AG04450 (cell line): ENCODE measurements at places on chromosomes 2 and 18.

- no peak for DNase-seq
Measured at GRCh38 chr18:48949606-48950535, 894 bp downstream of the SMAD7 start.

DNA sequence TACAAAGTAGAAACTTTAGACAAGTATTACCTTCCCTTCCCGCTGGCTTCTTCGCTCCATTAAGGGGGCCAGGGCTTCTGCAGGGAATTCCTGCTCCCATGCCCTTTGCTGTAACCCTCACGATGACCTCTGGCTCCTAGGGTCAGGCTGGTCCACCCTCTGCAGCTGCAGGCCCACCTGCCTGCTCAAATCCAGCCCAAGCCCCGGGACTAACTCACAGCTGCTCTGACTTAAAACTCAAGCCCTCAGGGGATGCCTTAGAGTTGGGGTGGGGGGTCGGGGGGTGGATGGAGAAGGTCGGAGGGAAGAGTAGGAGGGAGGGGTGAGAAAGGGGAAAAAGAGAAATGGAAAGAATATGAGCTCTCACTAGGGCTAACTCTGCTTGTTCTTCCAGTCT is 4.9 kb downstream of the IGFBP5 start:
- DNase-seq = no peak

DNA sequence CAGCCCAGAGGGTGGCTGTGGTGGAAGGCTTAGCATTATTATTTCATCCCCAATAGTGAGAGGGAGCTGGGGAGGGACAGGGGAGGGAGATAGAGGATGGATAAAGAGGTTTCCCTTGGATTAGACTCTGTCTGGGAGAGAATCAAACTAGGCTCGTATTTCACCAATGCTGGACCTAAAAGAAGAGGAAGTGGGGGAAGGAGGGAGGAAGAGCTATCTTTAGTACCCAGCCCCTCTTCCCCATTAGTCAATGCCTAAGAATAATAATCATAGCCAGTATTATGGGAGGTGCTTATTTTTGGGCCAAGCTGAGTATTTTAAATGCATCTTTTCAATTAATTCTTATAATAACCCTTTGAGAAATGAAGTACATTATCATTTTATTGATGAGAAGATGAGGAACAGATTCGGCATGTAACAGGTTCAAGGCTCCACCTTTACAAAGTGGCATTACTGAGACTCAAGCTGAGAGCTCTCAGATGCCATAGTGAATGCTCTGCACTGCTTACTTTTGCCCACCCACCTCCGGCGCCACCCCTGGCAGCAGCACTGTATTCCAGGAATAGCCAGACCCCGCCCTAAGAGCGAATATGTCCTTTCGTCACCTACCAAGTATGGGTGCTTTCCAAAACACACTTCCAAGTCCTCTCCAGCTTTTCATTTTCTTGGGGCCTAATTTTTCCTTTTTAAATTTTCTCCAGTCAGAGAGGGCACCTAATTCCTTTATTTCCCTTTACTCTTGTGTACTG is 21.0 kb downstream of the PAX8 start:
- no peak for DNase-seq

DNA sequence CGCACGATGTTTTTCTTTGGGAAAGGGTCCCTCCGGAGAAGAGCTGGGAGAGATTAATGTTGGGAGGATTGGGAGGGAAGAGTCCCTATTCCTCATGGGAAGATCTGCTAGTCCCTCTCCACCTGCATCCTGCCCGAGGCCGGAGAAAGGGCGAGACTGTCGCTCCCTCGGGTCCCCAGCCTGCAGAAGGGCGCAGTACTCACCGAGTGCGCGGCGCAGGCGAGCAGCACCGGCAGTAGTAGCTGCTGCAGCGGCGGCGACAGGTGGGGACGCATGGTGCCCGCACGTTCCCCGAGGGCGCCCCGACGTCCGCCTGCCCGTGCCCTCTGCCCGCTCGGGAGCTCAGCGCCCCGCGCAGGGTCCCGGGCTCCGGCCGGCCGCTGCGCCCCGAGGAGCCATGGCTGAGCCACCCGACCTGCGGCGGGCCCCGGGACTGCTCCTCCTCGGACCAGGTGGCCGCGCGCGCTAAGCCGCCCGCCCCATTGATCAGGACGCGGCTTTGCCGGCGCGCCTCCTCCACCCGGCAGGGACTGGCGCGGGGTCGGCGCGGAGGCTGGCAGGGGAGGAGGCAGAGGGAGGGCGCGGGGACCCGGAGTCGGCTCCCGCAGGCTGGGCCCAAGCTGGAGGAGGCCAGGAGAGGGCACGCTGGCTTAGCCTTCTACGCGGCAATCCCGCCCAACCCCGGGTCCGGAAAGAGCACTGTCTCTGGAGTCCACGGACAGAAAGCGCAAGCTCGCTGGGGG is at the start of gene SCTR:
SCTR (minus strand) TSS at position 532 of the 743 bp plus-strand sequence; CDS start at position 275, 257 bp downstream.
- DNase-seq = no peak

DNA sequence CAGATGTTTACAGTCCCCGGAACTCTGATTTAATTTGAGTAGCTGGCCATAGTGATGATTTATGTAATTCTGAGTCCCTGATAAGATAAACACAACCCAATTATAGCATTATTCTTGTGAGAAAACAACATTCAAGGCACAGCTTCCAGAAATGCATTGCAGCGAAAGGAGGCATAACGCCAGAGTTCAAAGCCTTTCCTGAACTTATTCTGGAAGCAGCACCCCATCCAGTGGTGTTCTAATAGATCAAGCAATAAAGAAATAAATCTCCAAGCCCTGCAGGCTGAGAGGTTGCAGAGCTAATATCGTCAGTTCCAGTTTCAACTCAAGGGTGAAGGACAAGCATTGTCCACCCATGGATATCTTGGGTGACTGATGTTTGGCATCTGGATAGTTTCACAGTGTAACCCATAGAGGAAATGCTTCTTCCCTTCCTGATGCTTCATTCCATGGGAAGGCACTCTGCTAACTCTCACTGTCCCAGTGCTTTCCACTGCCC is 18.8 kb downstream of the CDH2 start:
- DNase-seq = no peak

DNA sequence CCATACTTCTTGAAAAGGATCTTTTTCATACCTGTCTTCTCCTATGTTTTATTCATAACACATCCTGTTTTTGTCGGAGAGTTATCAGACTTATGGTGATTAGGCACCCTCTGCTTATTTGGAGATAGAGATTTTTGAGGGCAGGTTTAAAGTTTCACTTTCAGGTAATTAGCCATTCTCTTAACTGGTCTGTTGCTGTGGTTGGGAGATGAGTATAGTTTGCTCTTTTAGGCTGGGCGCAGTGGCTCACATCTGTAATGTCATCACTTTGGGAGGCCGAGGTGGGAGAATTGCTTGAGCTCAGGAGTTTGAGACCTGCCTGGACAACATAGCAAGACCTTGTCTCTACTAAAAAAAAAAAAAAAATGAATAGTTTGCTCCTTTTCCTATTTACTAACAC is 25.3 kb downstream of the SFTPB start:
- no peak for DNase-seq
